Endothelial cell of coronary artery (primary cell): ENCODE measurements at places on chromosomes 4 and X. TPM values are rescaled to one million over a fixed set of nuclear protein-coding genes. Genes with fewer than 3 reads are reported as not detected.

TBX22 gene
- not detected in 2 replicates for total RNA-seq

FGB gene
- total RNA-seq, result not detected in 2 replicates

MAGEC1 gene
- not detected in 2 replicates for total RNA-seq

SPANXA1 gene
- not detected in 2 replicates for total RNA-seq

BEX1 gene
- 0.45 and 1.4 TPM in 2 replicates for total RNA-seq
